ENCODE measurements at places on chromosomes 1 and 21.

GRCh38 chr1:15609631-15610030, 7.6 kb upstream of the DDI2 start:
- no peak for DNase-seq

DNA sequence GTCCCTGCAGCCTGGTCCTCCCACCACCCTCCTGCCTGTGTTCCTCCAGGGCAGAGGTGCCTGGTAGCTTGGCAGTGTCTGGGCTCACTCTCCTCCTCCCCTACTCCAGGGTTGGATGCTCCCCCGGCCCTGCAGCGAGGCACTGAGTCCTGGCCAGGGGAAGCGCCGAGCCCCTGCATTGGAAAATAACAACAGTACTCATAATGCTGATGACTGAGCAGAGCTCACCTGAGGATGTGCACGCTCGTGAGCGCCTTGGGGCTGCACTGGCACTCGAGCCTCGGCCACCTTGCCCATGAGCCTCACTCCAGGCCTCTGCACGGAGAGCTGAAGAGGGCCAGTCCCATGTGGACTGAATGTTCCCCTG, 6.0 kb upstream of the ACTRT2 start:
- DNase-seq = no peak

GRCh38 chr1:2119886-2120285, 69.7 kb downstream of the PRKCZ start:
- DNase-seq = no peak

DNA sequence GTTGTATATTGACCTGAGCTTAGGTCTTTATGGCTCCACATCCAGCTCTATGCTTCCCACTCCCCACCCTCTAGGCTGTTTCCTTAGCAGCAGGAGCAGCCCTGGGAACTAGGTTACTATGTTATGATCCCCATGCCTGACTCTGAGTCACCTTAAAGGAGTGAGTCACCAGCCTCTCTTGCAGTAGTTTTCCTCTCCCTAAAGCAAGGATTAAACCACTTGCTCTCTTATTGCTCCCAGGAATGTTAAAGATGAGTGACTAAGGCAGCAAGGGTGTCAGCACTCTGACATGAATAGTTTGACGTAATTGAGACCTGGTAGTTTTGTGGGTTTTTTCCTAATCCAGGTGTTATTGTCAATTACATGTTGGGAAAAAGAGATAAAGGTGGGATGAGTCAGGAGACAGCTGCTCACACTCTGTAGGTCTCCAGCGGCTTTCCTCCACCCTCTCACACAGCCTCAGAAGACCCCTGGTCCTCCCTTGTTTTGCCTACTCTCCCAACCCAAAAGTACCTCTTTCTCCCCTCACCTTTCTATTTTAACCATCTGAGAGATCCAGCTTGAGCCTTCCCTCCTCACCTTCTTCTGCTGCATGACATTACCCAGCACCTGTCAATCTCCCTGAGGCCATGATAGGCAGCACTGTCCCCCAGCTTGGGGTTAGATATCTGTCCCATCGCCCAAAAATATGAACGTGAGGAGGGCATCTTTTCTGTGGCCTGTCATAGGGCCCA, 369.1 kb upstream of the VAMP3 start:
- no peak for DNase-seq

DNA sequence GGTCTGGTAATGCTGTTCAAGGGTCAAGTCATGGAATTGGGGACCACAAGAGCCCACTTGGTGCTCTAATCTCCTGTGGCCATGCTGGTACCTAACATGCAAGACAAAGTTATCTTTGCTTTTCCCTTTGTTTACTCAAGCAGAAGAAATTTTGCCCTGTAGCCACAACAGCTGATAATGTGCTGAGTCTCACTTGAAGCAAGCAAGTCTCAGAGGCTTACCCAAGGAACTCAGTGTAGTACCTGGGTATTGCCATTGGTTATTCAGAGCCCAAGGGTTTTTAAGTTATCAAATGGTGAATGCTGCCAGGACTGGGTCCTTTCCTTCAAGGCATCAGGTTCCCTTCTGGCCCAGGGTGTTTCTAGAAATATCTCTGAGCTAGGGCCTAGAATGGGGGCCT, 198.9 kb upstream of the RNPC3 start:
- DNase-seq = no peak

- DNase-seq = peak; percentile 16
Measured at GRCh38 chr1:206951318-206952100, 5.2 kb upstream of the PIGR start.

DNA sequence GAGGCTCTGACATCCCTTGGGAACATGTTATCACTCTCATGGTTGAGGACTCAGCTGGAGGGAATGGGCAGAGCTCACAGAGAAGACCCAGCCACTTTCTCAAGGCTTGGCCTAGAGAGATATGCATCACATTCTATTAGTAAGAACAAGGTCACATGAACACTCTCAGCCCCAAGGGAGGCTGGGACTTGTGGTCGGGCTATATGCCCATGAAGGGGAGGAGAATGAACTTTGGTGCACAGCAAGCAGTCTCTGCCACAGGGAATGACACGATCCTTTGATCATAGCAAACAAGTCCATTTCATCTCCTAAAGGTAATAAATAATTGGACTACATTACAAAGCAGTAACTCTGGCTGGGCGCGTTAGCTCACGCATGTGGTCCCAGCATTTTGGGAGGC, 105.7 kb downstream of the SYF2 start:
- DNase-seq = no peak

- no peak for DNase-seq
Measured at GRCh38 chr1:244850896-244851295, 13.4 kb downstream of the HNRNPU start.

DNA sequence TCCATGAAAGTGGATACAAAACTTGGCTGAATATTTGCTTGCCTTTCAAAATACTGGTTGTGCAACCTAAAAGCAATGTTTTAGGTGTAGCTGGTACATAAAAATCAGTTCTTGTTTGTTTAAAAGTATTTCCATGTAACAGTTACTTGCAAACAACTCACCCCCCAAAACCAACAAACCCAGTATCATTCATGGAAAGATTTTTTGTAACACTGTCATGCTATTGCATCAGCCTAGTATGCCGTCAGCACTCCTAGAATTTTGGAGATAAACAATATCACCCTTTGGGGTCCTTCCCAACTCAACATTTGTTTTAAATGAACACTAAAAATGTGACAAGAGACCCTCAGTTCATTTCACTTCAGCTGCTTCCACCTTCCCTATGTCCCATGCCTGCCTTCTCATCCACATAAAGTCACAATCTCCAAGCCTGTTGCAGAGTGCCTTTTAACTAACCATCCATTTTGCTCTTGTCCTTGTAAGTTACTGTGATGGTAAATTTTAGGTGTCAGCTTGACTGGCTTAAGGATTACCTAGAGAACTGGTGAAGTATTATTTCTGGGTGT, 425.3 kb downstream of the DUSP10 start:
- no peak for DNase-seq

DNA sequence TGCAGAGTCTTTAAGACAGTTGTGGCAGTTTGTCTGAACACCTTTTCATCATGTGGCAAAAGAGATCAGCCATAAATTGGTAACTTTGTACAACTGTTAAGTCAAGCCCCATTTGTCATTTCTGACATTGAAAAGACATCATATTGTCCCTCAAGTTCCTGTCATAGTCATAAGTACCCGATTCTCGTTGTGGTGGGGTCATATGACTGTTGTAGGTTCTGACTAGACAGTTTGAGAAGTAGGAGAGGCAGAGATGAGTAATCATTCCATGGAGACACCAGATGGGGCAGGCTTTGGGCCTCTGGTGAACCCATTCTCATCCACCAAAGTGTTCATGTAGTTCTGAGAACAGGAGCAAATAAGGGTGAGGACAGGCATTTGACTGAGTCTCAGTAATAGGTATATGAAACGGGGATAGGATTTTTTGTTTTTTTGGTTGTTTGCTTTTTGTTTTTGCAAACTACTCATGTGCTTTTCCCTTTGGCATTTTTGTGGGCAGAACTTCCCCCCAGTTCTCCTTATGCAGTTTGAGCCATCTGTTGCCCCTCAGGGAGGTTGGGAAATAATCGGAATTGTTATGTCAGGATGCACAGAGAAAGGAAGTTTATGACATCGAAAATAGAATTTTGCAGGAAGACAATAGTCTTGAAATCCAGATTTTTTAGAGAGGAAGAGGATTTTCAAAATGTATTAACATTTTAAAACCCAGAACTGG, 86.9 kb upstream of the KCNE2 start:
- DNase-seq = no peak

DNA sequence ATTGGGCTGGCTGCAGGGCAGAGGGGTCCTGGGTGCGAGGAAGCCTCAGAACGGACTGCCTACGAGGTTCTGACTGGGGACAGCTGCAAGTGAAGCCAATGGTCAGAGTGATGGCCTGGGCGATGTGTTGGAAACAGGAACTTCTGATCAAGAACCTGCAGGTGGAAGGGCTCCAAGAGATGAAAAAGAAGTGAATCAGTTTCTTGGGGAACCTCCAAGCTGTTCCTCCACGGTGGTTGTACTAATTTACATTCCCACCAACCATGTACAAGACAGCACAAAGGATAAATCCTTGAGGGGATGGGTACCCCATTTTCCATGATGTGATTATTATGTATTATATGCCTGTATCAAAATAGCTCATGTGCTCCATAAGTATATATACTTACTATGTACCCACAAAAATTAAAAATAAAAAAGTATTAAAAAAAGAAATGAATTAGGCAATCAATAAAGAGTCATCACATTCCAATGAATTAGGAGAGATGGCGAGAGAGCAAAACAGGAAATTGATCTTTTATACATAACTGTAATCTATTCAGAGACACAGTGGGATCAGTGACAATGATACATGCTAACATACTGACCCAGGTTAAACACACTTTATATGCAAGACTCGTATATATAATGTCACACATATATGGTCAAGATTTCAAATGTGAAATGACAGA, 58.1 kb downstream of the PTPN14 start:
- DNase-seq = no peak

DNA sequence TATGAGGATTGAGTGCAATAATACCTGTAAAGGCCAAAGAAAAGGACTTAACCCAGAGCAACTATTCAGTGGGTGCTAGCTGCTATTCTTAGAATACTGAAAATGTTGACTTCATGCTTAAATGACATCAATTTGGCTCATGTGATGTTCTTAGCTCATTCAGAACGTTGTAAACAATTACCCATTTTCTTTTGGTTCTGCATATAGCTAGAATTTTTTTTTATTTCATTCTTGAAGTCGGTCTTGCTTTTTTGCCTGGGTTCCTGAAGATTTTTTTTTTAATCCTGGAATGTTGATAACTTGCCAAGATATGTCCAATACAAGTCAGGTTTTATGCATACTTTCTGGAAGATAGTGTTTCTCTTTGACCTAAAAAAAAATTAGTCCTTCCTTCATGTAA, 772.0 kb downstream of the LTN1 start:
- no peak for DNase-seq

- no peak for DNase-seq
Measured at GRCh38 chr1:173342736-173343135, 134.4 kb upstream of the PRDX6 start.

DNA sequence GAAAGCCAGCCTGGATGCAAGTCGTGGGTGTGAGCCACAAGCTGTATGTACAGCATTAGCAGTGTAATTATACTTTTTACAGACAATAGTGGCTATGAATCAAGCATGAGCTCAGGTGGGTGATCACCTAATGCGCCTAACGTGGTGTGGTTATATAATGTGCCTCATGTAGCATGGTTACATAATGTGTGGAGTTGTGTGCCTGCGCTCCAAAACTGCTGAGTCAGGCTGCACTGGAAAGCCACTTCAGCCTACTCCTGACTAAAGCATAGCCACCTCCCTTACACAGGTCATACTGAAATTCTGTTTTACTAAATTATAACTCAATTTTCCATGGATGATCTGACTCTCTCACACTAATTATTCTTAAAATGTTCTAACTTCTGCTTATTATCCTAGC, 69.8 kb downstream of the KCNT2 start:
- DNase-seq = no peak

DNA sequence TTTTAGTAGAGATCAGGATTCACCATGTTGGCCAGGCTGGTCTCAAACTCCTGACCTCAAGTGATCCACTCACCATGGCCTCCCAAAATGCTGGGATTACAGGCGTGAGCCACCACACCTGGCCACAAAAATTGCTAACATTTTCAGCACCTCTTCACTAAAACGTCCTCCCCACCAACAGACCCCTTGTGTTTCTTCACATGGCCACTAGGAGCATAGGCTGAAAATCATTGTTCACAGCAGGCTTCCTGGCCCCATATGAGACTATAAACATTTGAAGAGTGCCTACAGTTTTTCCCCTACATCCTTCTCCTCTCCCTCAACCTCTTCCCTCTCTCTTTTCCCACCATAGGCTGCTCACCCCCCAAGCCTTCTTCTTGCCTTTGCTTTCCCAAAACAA, 28.0 kb upstream of the SFPQ start:
- DNase-seq = no peak

GRCh38 chr1:20530306-20530705, 22.1 kb upstream of the FAM43B start:
- no peak for DNase-seq

- no peak for DNase-seq
Measured at GRCh38 chr1:101435831-101436511, 199.2 kb downstream of the S1PR1 start.

DNA sequence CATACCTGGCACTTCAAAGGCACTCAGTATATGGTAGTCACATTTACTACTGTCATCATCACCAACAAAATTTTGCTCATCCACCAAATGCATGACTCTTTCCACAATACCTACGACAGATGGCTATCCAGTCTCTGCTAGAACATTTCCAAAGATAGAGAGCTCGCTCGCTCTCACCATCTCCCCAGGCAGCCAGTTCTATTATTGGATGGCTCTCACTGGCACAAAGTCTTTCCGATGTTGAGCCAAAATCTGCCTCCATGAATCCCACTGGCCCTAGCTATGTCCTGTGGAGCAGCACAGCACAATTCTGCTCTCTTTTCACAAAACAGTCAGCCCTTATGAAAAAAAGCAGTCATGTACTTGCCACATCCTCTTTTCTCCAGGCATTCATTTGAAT, 102.1 kb downstream of the DAB1 start:
- no peak for DNase-seq

DNA sequence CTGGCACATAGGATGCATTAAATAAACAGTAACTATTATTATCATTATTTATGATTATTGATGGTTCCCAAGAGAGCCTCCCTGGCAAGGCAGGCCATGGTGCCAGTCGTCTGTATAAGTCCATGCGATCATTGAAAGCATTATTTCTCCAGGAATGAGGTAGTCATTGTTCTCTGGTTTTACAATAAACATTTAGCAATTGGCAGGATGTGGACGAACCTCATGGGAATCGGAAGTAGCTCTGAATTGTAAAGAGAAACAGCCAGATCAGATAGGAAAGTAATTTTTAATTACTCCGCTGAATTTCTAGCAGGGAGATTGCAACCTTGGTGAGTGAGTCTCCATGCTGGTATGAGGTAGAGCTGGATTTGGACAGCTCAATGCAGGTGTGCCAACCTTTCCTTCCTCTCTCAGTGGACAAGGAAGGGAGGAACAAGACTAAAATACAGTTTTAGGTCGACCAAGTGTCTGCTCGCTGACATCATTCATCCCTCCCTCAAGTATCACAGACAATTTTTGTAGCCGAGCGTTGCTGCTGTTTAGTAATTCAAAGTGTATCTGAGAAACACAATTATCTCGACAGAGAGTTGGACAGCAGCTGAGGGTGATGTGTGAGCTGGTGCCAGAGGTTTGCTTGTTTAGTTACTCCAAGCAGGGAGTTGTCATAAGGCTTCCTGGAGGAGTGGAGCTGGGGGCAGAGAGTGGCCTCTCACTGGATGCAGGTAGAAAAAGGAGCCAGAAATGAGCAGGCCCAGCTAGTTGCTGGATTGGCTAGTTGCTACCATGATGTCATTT, 250.8 kb downstream of the KCNJ6 start:
- DNase-seq = no peak
